ENCODE measurements at places on chromosomes 12 and 14. TPM values are rescaled to one million over a fixed set of nuclear protein-coding genes. Genes with fewer than 3 reads are reported as not detected.

DNA sequence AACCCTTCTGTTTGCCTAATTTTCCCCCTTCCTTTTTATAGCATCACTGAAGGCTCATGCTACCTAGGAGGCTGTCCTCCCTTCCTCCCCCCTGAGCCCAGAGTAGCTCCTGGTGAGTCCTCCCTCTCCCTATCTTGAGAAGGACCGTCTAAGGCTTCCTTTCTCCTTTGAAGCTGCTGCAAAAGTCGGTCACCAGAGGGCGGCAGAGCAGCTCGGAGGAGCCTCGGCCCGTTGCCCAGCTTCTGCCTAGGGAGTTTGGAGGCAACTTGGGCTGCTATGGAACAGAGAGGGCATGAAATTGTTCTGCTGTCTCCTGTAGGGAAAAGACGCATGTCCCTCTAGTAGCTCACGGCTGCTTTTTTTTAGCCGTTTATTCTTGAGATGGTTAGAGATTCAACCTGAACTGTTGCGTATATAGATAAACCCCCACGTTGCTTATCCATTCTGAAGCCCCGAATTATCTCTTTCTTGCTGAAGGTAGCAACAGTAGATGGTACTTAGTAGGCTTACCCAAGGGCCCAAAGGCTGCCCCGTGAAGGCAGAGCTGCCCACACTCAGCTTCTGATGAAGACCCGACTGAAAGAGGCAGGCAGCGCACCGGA lies 5.7 kb downstream of the WNT5B start:
- DNase-seq = no peak

DNA sequence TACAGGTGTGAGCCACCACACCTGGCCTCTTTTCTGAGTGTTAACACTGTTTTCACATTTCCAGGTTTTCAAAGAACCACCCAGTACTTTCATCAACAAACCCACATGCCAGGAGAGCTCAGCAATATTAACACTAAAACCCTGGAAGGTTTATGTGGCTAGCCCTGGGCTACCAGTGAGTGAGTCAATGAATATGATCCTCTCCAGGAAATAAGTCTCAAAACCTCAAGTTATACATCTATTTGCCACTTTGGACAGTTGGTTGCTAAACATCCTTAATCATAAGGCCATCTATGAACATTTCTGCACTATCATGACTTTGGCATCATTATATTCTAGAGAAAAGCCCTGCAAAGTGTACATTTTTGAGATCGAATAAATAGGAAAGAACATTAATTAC lies 6.3 kb upstream of the CDKL1 start:
- no peak for DNase-seq

DNA sequence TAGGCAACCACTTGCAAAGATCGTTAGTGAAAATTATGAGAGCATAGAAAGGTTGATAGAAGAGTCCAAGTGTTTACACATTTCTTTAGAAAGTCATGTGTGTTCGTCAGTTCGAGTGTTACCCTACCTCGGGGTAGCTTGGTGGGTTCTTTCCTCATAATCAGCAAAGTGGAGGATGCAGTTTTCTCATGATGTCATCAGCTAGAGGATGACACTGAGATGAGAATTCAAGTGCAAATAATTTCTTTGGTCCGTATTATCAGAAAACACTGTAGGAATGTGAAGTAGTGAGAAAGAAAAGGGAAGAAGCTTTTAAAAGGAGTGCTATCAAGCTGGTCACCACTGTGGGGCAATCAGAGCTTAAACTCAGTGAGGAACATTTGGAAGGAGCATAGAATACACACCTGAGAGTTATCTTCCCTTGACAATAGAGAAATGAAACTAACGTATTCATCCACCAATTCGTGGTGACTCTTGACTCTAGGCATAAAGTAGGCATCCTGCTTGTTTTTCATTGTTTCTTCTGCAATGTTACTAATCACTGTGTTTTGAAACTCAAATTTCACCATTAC lies 1340.9 kb upstream of the TMEM132C start:
- no peak for DNase-seq

DNA sequence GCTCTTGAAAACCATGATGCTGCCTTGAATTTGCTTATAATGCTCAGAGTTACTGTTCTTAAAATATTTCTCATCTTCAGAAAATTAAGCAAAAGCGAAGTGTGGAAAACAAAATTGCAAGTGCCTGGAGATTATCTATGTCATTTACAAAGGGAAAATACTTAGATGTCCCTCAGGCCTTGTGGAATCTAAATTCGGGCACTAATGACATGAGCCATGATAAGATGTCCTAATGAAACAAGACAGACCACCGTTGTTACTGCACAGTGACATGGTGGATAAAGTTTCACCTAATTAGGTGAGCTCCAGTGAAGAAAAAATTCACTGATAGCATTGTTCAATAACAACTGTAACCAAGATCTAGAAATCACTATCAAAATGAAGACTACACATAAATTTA lies 30.4 kb downstream of the PPP1R13B start:
- DNase-seq = no peak

DNA sequence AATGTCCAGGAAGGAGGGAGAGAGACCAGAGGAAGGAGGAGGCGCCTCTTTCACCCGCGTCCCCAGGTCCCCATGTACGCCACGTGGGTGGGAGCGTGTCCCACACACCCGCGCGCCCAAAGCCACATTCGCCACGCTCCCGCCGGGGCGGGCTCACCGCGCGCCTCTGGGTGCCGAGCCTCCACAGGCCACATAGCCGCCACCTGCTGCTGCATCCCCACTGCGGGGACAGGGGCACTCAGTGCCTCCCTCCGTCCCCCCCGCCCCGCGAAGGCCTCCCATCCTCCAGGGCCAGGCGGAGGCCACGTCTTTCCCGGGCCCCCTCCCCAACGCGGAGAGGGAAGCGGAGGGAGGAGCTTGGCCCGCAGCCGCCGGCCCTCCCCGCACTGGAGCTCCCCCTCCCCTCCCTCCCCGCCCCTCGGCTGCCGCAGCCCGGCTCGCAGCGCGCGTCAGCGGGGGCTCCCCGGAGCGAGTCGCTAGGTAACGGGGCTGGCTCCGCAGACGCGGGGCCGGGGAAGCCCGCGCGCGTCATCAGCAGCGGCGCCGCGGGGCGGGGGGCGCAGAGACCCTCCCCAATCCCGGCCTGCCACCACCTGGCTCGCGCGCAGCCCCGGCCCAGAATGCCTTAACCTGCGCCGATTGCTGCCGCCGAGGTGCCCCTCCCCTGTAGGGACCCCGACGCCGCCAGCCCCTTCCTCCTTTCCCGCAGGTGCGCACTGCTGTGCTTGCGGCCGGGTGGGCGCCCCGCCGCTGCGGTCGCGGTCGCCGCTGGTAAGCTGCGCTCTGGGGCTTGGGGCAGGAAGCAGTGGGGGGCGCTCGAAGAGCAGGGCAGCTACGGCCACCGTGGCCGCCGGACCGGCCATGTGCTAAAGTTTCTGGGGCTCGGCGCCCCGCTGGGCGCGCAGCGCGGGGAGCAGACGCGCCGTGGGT lies 536 bp upstream of the TUNAR start:
- no peak for DNase-seq

GRCh38 chr14:102914474-102915291 lies 7.8 kb upstream of the AMN start:
- DNase-seq = no peak

DNA sequence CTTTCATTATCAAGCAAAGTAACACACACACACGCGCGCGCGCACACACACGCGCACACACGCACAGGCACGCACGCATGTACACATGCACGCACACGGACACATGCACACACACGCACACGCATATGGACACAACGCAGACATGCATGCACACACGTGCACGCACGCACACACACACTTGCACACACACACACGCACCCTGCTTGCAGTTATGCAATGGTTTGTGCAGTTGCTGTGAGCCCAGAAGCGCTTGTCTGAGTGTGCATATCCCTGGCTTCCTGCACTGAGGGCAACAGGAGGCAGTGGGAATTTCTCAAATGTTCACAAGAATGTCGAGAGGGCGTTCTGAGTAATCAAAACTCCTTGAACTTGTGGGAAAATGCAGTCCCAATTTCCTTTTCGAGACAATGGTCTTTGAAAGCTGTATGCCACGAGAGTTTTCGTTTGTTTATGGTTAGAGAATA lies 41.6 kb downstream of the NFKBIA start:
- no peak for DNase-seq

DNA sequence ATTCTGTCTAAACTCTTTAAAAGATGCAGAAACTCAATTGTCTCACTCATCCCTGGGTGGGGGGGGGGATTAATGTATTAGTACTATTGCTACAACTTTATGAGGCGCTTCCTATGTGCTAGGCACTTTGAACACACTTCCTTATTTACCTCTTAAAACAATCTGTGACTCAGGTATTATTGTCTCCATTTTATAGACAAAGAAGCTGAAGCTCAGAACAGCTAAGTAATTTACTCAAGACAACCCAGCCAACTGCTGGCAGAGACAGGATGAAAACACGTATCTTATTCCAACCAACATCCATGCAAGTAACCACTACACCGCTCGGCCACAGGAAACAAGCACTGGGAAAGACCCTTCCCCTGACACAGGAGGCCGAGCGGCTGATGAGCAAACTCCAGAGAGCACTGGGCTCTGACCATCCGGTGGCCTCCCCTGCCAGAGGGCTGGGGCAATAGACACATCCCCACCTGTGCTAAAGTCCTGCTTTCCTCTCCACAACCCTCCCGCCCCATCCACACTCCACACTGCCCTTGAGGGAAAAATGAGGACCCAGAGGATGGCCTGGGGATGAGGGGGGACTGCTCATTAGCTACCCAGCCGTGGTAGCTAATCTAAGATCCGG lies 244.2 kb downstream of the DPF3 start:
- no peak for DNase-seq

DNA sequence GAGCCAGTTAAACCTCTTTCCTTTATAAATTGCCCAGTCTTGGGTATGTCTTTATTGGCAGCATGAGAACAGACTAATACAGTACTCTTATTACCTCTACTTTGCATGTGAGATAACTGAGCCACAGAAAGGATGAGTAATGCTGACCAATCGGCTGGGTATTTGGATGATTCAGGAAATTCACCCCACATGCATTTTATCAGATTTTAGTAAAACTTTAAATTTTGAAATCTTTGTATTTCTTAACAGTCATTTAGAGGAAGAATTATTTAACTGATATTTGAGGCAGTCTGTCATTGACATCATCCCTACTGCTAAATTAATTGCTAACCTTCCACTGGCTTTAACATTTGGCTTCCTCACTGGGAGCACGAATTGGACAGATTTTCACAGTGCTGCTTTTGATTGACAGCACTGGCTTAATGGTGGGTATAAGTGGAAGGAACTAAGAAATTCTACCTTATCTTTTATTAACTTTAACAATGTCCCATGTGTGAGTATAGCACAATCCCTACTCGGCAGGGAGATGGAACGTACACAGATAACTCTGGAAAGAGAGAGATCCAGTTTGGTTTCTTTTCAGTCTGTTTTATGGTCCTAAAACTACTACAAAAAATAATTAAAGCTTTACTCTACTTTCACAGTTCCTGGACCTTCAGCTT lies 261.0 kb downstream of the DACT1 start:
- peak; percentile 95 for DNase-seq

- DNase-seq = no peak
Observed at GRCh38 chr14:88384718-88385117, 739 bp upstream of the SPATA7 start.

DNA sequence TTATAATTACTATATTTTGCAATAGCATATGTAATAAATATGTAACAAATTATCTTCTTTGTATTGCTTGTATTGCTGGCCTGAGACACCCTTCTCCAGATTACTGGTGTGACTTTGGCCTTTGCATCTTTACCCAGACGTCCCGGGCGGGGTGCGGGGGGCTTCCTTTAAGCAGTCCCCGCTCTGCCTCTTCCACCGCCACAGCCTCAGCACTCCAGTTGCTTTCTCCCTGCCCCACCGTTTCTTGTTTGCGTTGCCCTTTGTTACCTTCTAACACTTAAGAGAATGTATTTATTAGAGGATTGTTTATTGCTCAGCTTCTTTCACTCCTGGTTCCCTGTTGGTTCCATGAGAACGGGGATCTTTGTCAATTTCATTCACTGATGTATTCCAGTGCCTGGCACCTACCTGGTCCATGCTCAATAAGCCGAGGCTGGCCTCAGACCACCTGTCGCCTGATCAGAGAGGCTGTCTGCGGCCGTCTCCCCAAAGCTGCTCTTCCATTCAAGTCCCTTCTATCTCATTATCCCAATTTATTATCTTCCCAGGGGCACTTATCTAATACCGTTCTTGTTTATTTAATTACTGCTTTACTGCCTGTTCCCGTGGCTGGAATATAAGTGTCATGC lies 100.5 kb upstream of the RFLNA start:
- no peak for DNase-seq

GRCh38 chr14:51860164-51860824 lies at the start of gene GNG2:
TSS of gene GNG2 (plus strand) at chr14:51860612. CDS start at chr14:51950679, 90,067 bp downstream.
- no peak for DNase-seq

GRCh38 chr12:15982471-15982870 lies 71.3 kb downstream of the DERA start:
- DNase-seq = no peak

DNA sequence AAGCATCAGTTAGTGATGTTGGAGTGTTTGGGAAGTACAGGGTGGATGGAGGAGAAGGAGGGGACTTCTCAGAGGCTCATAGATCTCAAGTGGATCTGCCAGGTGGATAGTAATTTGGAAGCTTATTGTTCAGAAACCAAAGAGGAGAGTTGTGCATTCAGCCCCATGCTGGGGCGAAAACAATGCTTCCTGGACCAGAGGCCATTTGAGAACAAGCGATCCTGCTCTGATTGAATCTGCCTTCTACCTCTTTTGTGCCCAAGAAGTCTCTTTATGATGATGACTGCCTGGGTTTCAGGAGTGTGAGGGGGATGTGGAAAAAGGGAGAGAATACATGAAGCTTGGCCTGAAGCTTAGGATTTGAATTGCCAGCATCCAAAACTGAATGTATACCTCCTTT lies 110.8 kb upstream of the SRRM4 start:
- DNase-seq = no peak

DNA sequence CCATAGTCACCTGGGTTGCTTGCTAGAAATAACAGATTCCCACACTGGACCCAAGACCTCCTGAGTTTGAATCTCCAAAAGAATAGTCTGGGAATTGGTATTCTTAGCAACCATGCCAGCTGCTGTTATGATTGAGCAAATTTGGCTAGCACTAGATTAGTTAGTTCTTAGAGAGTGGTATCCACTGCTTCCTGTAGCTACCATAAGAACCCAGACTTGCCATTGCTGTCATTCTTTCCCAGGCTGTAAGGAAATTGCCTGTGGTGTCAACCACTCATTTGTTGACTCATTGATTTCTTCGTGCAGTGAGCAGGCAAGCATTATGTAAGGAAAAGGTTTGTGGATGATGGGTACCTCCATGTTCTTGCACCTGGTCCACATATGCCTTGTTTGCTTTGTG lies 201.8 kb upstream of the RGS6 start:
- no peak for DNase-seq

- no peak for DNase-seq
Observed at GRCh38 chr14:77128414-77128891, 13.1 kb downstream of the ZDHHC22 start.

- no peak for DNase-seq
Observed at GRCh38 chr12:4439736-4440135, 5.9 kb downstream of the FGF6 start.

GRCh38 chr12:61750604-61751003 lies 509.6 kb upstream of the USP15 start:
- no peak for DNase-seq

GRCh38 chr14:105068818-105069217 lies 3.6 kb upstream of the GPR132 start:
- no peak for DNase-seq

GRCh38 chr14:92847278-92847677 lies 53.2 kb downstream of the GOLGA5 start:
- DNase-seq = no peak

GRCh38 chr14:95499354-95499750 lies 17.1 kb downstream of the SYNE3 start:
- no peak for DNase-seq

The KRT81 gene
- 24.7 TPM for polyA plus RNA-seq

The TESPA1 gene
- not detected for polyA plus RNA-seq

The DYNC1H1 gene
- 139 TPM for polyA plus RNA-seq

The STYK1 gene
- 0.92 TPM for polyA plus RNA-seq

The LRRIQ1 gene
- polyA plus RNA-seq = not detected

The MYBPC1 gene
- not detected for polyA plus RNA-seq

Measured in BJ (cell line).